ENCODE measurements at places on chromosomes 4 and X.

- DNase-seq = no peak
These were observed 14.6 kb downstream of the ADGRL3 start for GRCh38 chr4:61214680-61215079.

DNA sequence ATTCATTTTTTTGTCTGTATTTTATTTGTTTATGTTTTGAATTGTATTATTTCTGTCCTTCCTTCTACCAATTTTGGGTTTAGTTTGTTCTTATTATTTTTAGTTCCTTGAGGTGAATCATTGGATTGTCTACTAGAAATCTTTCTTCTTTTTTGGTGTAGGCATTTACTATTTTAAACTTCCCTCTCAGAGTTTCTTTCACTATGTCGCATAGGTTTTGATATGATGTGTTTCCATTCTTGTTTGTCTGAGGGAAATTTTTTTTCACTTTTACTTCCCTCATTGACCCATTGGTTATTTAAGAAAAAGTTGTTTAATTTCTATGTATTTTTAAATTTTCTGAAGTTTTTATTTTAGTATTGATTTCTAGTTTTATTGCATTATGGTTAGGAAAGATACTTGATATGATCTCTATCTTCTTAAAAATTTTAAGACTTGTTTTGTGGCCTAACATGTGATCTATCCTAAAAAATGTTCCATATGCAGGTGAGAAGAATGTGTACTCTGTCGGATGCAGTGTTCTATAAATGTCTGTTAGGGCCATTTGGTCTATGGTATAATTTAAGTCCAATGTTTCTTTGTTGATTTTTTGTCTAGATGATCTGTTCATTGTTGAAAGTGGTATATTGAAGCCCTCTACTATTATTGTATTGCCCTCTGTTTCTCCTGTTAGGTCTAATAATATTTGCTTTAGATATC is 68.8 kb downstream of the IL15 start:
- no peak for DNase-seq

GRCh38 chr4:62145276-62145675 is 945.1 kb downstream of the ADGRL3 start:
- DNase-seq = no peak

GRCh38 chrX:136336623-136337022 is 35.9 kb downstream of the ADGRG4 start:
- DNase-seq = no peak

- DNase-seq = no peak
These were observed 1.6 kb downstream of the LONRF3 start for GRCh38 chrX:118975831-118976598.

DNA sequence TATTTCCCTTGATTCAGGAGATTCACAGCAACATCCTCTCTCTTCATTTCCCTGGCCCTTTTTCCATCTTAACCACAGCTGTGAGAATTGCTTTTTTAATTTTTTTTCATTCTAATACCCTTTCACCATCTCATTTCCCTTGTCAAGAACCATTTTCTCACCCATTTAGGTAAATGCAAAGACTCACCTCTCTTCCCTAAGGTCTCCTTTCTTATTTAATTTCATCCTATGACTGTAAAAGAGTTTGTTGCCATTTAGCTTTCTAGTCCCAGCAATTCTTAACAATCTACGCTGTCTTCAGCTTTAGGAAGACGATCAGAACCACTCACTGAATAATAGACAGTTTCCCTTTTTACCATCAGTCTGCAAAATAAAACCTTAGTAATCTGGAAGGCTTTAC is 241.1 kb upstream of the ETNPPL start:
- DNase-seq = no peak

DNA sequence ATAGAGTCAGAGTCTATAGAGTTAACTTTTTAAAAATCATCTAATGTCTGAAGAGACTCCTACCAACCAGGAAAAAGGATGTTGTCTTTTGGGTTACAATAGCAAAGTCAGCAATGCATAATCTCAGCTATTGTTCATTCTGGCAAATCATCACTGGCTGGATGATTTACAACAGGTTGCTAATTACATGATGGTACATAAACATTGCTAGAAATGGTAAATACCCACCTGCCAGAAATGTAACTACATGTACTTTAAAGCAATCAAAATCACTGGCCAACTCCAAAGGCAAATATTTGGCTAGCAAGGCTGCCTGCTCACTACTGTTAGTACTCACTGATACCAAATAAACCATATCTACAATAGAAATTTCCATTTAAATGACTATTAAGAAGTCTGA is 91.1 kb downstream of the PPP3CA start:
- no peak for DNase-seq

GRCh38 chr4:31294655-31295480 is 574.7 kb downstream of the PCDH7 start:
- no peak for DNase-seq

GRCh38 chrX:20967725-20968124 is 406.5 kb upstream of the CNKSR2 start:
- DNase-seq = no peak

DNA sequence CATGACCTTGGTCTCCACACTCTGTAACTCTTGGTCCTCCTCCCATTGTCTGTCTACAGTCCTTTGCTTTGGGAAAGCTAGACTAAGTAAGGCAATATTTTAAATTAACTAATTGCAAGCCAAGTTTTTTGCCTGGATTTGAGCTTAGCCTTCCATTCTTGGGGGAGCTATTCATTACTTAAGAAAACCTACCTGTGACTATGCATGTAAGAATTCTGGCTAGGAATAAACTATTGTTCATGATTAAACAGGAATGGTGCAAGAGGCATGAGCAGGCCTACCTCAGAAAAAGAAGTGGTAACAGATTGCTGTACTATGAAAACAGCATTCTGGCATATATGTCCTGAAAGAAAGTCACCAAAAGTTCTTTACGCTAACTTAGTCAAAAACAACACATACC is 309.4 kb downstream of the MAPK10 start:
- no peak for DNase-seq

DNA sequence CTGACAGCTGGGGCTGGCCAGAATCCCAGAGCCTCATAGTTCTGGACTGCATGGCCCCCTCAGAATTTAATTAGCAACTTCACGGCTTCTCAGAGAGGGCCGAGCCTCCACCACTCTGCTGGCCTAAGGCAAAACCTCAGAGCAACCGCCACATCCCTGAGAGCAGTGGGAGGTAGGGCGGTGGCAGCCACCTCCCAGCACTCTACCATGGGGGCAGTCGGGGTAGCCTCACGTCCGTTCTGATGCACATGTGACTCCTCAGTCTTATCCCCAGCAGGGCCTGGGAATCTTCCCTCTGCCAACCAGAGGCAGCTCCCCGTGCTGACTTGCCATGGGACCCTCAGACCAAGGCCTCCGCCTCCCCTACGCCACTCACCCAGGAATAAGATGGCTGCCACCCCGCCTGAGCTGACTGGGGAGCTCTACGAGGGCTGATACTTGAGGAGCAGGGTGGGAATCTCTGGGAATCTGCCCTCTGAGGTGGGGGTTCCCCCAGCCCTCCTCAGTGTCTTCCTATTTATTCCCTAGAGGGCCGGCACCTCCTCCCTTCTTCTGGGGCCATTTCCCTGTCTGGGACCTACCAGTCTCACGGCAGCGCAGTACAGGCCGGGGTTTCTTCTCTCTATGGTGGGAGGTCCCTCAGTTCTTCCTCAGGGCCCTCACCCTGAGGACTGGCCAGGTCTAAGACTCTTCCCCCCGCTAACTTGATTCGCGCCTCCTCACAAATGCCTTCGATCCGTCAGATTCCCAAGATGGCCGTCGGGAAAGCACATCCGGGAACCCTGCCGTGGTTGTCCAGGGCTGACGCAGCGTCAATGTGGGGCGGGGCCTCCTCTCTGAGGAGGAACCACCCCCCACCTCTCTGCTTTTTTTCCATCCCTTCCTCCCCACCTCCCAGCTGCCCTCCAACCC is at the start of gene MAGEC2:
Gene MAGEC2, minus strand, starts transcription at position 769 of the 912 bp plus-strand sequence. CDS start 1,303 bp downstream, outside the sequence.
- no peak for DNase-seq

DNA sequence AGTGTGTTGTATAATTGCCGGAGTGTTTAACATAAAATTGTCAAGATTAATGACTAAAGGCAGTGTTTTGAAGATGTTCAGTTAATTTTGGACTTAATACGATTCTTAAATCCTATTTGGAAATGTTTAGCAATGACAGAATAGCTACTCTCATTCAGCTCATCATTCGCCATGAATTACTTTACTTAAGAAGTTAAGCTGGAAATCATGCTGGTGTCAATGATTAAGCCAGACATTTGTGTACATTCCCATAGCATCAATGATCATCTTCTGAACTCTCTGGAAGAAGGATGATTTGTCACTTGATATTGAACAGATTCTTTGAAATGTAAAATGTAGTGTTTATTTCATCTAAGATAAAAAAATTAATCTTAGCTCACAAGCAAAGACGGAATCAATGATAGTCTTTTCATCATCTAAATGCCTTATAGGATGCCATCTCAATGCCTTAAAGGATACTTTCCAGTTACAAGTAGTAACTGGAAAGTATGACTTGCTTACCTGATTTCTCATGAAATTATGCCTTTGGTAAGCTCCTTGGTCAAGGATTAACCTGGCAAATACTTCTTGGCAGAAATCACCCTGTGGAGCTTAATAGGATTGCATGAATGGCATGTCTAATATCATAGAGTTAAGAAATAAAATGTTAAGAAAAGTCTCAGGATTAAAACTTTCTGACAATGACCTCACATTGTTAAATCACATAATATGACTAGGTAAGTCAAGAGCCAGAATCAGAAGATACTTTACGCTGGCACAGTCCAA is 515.5 kb upstream of the AGA start:
- no peak for DNase-seq

DNA sequence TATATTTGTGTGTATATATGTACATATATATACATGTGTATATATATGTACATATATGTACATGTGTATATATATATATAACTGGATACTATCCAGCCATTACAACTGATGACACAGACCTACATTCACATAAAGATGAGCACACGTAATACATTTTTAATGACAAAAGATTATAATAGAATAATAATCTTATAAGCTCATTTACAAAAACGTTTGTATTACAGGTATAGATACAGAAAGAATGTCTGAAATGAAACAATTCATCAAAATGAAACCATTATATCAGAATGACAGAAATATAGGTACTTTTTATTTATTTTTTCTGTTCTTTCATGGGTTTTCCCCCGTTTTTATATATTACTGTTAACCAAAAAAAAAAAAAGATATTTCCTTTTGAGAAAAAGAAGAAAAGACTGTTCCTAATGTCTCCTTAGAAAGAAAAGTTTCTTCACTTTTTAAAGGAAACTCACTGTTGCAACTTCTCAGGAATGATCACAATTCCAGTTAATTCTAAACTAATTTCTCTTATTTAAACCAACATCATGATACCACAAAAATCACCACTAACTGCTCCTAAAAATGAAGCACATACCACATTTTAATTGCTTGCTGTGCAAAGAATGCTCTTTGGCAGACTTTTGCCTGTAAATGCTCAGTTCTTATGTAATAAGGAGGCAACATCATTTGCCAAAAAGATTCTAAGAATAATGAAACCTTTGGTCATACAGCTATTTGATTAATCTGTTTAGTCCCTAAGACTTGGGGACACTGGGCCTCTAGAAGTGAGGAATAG is 18.9 kb downstream of the LEF1 start:
- DNase-seq = no peak

- DNase-seq = no peak
These were observed 191.7 kb downstream of the TLL1 start for GRCh38 chr4:166064721-166065120.

DNA sequence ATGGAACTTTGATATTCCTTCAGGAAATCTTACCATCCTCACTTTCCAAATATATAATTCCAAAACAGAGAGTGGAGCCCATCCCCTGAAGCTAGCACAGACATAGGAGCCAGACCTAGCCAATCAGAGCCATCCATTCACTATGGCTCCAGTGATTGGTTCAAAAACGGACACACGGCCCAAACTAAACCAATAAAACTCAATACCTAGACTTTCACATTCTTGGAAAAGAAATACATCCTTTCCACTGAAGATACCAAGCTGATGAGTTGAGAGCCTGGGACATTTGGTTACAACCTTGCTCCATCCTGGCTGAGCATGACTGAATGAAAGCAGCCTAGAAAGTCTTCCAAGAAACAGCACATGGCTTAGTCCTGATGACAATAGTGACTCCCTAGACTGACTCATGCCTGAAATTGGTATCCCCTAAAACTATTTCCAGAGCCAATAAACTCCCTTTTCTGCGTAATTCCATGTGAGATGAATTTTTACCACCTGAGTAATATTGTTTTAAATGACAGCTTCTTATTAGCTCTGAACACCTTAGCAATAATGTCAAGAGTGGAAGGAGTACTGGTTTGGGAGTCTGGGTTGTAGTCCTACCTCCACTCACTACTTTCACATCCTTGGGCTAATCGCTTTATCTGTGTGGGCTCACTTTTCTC is 189.6 kb upstream of the LNX1 start:
- no peak for DNase-seq

- no peak for DNase-seq
These were observed 4.1 kb downstream of the ARMCX2 start for GRCh38 chrX:101655534-101655933.

- no peak for DNase-seq
These were observed 320.0 kb downstream of the IDS start for GRCh38 chrX:149185087-149185486.

- DNase-seq = no peak
These were observed 3.4 kb downstream of the AKAP14 start for GRCh38 chrX:119899125-119899524.

- DNase-seq = no peak
These were observed 32.0 kb downstream of the DYNLT3 start for GRCh38 chrX:37815366-37815765.

GRCh38 chr4:7867701-7868435 is 71.8 kb downstream of the AFAP1 start:
- no peak for DNase-seq

DNA sequence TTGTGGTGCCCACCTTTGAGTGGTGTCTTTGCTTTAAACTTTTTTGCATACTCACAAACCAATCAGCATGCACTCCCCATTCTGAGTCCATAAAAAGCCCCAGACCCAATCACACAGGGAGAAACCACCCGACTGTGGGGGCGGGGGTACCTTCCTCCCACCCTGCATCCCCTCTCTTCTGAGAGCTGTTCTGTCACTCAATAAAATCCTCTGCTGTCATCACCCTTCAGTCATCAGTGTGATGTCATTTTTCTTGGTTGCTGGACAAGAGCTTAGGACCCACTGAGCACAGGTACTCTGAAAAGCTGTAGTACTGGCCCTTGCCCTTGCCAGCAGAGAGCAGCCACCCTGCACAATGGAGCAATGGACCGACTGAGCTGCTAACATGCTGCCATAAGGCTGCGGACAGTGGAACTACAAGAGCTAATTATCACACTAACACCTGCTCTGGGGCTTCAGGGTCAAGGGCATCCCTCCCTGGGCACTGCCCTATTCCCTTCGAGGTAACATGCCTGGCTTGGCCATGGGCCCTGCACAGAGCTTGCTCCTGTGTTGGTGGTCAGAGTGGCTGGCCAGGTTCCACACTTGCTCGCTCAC is 62.9 kb upstream of the PGRMC2 start:
- no peak for DNase-seq

Measured in skeletal muscle cell (primary cell).